Transverse colon (tissue), 4 donors: ENCODE measurements at places on chromosomes 16 and 17. TPM values are rescaled to one million over a fixed set of nuclear protein-coding genes. Genes with fewer than 3 reads are reported as not detected.

DNA sequence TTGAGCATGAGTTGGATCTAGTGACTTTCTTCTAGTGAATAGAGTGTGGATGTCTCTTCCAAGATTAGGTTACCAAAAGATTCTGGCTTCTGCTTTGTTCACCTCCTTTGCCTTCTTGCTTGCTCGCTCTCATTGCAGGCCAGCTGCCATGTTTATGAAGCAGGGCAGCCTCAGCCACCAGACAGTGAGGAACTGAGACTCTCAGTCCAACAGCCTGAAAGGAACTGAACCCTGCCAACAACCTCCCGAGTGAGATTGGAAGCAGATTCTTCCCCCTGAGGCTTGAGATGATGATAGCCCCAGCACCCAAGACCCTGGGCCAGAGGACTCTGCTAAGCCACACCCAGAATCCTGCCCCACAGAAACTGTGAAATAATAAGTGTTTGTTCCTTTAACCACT is 48.4 kb downstream of the NOG start:
- DNase-seq = no peak

DNA sequence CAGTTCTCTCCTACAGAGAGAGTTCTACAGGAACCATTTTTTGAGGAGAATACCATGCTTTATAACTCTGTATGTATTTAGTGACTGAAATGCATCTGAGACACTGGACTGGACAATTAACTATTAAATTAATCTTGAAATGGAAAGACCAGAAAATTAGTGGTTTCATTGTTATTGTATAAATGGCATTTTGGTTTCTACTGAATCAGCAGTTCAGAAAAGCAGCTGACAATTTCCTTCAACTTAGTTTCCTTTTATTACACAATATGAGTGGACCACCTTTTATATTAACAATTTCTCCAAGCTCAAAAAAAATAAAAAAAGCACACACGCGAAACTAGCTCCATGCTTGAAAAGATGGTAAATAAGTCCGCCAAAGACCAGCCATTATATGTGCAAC is 66.1 kb upstream of the SLC12A3 start:
- no peak for DNase-seq

DNA sequence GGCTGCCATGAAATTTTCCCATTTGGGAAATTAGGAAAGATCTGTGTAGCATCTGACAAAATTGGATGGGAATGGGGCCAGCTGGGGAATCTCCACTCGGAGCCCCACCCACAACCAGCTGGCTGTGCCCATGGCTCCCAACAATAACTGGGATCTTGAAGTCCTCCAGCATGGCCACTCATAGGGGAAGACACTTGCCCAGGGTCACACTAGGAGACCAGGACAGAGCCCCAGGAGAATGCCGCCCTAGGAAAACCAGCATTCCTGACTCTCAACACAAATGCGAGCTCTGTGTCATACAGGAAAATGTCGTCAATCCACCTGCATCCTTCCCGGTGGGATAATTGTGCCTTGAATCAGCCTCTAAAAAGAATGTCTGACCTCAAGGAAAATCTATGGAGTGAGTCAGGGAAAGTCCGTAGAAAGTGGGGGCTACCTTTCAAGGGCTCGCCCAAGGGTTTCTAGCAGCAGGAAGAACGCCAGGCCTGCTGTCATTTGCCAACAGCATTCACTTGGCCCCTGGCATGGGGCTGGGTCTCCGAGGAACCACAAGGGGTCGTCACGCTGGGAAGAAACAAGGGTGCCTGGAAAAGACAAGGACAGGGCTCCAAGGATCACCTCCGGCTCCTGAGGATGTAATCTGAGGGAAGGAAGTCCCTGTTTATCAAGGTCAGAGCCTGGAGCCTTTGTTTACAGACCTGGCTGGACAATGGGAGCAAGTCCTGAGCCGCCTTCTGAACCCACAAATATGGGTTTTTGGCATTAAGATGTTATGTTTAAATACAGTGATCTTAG is 15.9 kb downstream of the CDH5 start:
- DNase-seq = no peak

DNA sequence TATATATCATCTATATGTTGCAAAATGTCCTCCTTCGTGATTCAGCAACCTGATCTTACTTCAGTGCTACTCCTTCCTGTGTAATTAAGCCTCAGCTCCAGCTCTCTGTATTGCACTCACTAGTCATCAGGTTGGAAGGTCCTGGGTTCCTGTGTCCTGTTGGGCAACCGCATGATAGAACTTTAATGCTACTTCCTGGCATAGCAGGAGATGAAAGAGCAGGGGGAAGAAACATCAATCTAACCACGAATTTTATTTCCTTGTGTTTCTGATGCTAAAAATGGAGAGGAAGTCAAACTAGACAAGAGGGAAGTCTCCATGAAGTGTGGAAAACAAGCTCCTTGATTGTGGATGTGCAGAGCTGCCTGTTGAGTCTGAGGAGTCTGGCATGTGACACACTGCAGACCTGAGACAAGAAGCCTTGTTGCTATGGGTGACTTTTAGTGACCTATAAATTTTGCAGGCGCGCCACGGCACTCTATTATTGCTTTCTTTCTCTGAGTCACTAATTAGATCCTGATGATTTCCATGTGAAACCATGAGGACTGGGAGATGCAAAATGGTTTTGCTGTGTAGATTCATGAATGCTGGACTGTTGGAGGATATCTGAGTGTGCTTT is 25.6 kb downstream of the IGSF6 start:
- DNase-seq = no peak

DNA sequence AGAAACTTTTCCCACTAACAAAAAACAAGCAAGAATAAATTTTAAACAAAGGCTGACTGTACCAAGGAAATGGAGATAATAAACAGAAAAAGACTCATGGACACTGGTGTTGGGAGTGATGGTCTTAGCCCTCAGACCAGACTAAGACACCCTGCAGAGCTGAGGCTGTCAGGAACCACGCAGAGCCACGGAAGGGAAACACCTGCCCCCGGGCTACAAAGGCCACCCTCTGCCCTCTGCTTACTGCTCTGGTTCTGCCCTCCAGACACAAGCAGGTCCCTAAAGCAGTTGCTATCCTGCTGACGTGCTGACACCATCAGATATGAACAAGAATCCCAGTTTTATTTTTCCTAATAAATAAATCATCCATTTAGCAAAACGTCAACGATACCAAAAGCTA is 80.0 kb downstream of the ANKRD11 start:
- DNase-seq = no peak

The SLC52A1 gene
- total RNA-seq = 3.4 TPM
